Neural cell (in vitro differentiated cells): ENCODE measurements at places on chromosomes 11 and 22. TPM values are rescaled to one million over a fixed set of nuclear protein-coding genes. Genes with fewer than 3 reads are reported as not detected.

The SYCE3 gene
- polyA plus RNA-seq: not detected in 2 replicates

The MN1 gene
- 7.3 and 7.6 TPM in 2 replicates for polyA plus RNA-seq

The BSCL2 gene
- polyA plus RNA-seq: 304 and 305 TPM in 2 replicates

The CRYBB3 gene
- polyA plus RNA-seq: not detected in 2 replicates

The BTBD18 gene
- not detected in 2 replicates for polyA plus RNA-seq

The C11orf97 gene
- 0.47 TPM in 1 of 2 replicates, not detected in the other for polyA plus RNA-seq

The MS4A6A gene
- not detected in 2 replicates for polyA plus RNA-seq

The KREMEN1 gene
- polyA plus RNA-seq: 2.8 and 3.3 TPM in 2 replicates
